Skeletal muscle tissue (tissue), 5 donors: ENCODE measurements at places on chromosomes 13 and 19. TPM values are rescaled to one million over a fixed set of nuclear protein-coding genes. Genes with fewer than 3 reads are reported as not detected.

ZNF442 gene
- 4.2 TPM for total RNA-seq

ERICH4 gene
- not detected for total RNA-seq

LRRC4B gene
- 5.2 TPM for total RNA-seq

PSG6 gene
- not detected for total RNA-seq

LAIR2 gene
- not detected for total RNA-seq

ZNF229 gene
- 6.8 TPM for total RNA-seq

FFAR1 gene
- not detected for total RNA-seq

ZFR2 gene
- not detected for total RNA-seq
